Naive B cell (primary cell): ENCODE measurements at places on chromosomes 4 and X.
A peak's percentile ranks its signal among the peaks of the same experiment; 100 is the strongest.

- DNase-seq = no peak
These were observed 3.9 kb upstream of the UFSP2 start for GRCh38 chr4:185429660-185430059.

- no peak for DNase-seq
These were observed 29.2 kb downstream of the IGFBP7 start for GRCh38 chr4:57080781-57081650.

DNA sequence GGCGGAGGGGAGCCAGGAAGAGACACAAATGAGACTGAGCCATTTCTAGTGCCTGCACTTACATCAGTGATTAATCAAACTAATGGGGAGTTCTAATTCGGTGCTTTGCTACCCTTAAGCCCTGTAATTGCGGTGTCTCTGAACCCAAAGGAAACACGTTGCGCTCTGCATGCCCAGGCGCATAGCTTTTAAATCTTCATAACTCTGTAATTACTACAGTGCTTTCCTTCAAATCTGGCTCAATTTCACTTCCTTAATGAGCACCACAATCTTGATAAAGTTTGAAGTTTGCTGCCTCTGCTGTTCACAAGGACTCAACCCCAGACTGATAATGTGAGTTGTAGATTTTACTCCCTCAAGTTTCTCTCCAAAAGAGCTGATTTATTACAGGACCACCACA lies 5.7 kb upstream of the NHS start:
- DNase-seq = no peak

- DNase-seq = no peak
These were observed 16.3 kb downstream of the PJA1 start for GRCh38 chrX:69148946-69149345.

GRCh38 chr4:21726255-21726815 lies 222.2 kb downstream of the KCNIP4 start:
- no peak for DNase-seq

- DNase-seq = no peak
These were observed 140.5 kb downstream of the LRBA start for GRCh38 chr4:150874338-150875226.

DNA sequence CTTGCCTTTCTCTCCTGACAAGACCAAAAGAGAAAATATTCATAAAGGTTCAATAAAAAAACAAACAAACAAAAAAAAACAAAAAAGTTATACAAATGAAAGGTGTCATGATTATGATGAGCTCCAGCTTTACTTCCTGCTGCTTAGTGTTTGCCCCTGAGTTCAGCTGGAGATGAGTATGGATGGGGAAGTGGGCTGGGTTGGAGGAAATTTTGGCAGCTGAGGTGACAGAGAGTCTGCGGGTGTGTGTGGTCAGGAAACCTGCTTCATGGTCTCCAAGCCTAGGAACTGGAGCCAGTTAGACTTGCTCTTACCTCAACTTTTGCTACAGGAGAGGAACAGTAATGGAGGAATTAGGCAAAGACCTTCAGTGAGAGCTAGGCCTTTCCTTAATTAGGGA lies 4.3 kb upstream of the CYSLTR1 start:
- DNase-seq = no peak

- peak; percentile 43 for DNase-seq
These were observed 105.4 kb upstream of the TBC1D9 start for GRCh38 chr4:140861359-140862176.

DNA sequence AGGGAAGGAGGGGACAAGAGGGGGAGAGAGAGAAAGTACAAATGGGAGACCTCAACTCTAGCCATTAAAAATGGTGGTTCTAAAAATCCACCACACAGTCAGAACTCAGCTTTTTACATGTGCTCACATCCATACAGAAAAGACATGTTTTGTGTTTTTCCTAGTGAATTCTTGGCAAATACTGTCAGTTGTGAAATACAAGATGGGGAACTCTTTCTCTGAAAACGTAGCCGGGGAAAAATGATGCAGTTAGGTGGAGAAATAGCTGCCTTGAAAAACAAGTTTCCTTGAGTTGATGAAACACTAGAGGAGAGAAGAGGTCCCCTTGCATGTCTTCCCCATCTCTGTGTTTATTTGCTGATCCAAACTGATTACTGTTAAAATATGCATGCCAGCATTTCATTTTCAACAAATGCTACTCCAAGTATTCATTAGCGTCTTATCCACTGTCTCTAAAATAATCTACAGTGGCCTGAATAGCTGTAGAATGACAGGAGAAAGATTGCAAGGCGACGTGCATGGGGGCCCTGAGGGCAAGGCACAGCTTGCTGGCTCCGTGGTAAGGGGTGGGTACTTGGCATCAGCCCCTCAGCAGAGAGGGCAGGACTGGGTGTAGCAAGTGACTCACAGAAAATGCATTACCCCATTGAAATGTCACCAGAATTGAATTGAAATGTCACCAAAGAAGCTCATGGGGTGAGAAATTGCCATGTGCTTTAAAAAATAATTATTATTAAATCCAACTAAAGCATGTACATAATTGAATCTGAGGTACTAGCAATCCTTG lies 48.1 kb upstream of the TBL1X start:
- no peak for DNase-seq

DNA sequence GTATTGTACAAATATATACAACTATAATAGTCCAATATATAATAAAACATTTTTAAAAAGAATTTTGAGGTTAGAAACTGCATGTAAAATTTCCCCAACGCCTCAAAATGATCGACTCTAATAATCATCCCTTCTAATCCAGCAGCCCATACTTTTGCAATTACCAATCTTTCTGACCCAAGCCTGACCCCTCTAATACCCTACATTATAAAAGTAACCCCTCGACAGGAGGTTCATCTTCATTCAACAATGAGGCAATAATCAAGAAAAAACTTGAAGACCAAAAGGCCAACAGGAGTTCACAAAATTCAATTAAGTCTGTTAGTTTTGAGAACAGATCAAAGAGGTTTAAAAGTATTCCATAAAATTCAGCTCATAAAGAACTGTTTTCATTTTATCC lies 393.5 kb downstream of the GPM6A start:
- no peak for DNase-seq

- no peak for DNase-seq
These were observed 294.3 kb upstream of the IGFBP7 start for GRCh38 chr4:57404483-57404882.

DNA sequence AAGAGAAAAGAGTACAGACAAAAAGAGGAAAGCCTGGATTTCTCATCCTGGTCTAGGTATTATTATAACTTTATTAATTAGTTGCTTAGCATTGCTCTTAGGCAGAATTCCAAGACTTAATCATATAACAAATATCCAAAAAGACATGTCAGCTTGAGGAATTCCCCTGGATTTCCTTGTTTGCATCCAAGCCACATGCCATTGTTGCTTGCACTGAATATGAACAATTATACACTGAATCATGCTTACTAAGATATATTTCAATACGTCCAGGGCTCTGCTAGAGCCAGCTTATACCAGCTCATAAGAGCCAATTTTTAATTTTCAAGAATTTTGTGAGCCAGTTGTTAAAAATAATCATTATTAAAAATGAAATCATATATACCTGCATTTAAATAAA lies 5.5 kb upstream of the TLR10 start:
- DNase-seq = no peak

- no peak for DNase-seq
These were observed 210.9 kb upstream of the ATOH1 start for GRCh38 chr4:93617606-93618005.

- no peak for DNase-seq
These were observed 71.3 kb upstream of the ADGRG2 start for GRCh38 chrX:19193565-19193964.

GRCh38 chr4:177484613-177485021 lies 42.4 kb upstream of the AGA start:
- no peak for DNase-seq

GRCh38 chrX:154465601-154466000 lies 7.5 kb downstream of the PLXNA3 start:
- DNase-seq = no peak

DNA sequence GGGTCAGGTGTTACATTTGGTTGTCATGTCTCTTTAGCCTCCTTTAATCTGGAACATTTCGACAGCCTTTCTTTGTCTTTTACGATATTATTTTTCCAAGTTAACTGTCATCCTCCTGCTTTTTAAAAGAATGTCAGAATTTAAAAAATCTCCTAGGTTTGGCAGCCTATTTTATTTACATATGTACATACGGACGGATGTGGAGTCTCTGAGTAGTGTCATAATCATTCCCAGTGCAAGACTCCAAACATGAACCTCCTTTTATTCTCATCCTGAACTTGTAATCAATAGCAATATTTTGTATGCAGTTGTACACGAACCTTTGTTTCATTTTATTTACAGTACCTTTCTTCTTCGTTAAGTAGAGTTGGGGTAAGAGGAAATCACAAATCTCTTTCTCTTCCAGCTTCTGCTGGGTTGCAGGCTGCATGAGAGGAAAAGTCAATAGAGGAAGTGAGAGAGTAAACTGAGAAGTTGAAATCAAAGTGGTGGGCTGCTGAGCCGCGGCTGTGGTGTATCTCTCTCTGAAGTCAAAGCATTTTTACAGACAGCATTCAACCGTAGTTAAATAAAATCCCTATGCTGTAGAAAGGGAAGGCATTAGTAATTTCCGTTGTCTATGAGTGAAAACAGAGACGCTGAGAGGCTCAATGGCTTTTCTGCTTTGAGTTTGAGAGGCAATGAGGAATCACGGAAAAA lies 53.9 kb upstream of the RPS6KA3 start:
- peak; percentile 74 for DNase-seq

DNA sequence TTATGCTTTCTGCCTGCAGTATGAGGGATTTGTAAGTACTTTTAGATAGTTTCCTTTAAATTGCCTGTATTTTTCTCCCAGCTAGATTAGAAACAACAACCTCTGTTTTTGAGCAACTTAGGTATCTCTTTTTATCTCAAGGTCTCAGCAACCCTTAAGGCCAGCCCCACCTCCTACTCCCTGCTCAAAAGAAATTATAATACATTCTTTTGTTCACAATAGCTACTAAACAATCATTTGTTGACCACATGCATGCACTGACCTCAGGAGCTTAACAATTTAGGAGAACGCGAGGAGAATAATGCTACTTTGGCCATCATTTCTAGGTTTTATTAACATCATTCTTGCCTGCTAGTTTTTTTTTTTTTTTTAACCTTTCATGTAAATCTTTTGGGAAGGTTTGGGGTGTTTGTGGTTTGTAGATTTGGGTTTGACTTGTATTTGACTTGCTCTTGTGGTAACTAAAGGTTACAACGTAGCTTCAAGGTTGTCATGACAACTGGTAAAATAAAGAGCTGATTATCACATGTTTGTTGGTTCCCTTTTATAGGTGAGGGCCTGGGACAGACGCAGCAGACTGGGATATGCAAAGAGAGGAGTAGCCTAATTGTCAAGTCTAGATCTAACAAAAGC lies 145.4 kb upstream of the PLAC1 start:
- DNase-seq = no peak

DNA sequence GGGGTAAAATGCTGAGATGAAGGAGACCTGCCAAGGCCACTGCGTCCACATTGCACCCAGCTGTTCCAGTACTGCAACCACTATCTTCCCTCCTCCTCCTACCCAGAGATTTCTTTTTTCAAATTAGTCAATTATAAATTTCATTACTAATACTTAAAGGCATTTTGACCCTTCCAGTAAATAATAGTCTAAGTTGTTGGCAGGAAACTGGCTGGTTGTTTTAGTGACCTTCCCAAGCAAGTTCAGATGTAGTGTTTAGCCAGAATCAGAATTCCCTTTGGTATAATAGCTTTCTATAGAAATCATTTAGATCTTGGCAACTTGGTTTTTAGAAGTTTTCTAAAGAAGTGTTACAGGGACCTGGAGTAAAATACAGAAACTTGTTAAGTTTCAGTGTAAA lies 66.0 kb downstream of the AASDH start:
- DNase-seq = no peak

DNA sequence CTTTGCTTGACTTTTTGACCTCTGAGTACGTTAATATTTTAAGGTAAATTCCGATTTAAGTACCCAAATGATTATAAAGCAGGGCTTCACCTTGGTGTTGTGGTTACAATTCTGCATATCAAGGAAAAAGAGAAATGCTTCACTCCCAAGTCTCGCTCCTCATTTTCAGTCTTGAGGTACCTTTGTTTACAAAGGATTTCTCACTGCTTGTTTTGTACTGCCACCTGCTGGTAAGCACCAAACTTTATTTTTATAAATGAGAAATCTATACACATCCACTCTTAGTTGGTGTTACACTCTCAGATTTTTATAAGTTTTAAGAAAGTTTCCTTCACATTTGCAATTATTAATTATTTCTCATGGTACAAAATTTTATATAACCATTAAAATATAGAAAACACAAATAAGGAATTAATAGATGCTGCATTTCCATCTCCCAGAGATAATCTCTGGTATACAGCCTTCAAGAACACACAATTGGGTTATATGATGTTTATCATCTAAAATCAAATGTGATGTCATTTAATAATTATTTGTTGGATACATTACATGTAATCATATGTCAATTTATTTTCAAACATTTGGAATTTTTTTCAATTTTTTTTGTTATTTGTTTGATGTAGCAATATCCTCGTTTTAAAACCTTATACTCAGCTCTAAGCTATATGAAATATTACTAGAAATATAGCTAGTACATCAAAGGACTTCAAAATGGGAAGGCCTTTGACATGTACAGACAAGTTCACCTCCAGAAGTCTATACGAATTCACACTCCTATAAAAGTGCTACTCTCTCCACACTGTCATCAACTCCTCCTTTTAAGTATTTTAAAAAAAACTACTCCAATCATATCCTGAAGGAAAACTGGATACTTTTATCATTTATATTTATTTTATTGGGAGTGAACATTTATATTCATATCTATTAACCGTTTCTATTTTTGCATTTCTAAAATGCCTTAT lies 179.9 kb downstream of the KCNIP4 start:
- DNase-seq = no peak

GRCh38 chrX:149831473-149831872 lies 49.5 kb upstream of the MAGEA8 start:
- DNase-seq = no peak

DNA sequence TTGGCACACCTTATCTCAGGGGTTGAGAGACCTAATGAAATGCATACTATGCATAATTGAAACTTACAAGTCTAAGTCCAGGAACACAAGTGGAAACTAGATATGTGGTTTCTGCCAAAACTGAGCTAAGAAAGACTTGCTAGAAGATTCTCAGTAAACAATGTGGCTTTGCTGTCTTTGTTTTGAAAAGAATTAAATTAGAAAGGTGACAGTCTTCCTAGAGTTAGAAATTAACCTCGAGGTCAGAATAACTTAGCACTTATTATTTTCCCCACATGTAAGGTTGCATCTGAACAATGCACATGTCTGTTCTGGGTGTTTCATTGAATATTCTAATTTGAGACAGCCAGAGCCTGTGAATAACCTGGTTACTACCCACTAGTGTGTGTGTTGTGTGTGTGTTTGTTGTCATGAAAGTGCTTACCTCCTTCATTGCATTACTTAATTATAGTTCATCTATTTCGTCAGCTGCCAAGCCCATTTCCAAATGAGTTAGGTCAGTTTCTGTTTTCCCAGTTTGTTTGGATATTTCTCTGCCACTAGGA lies 1.5 kb downstream of the EREG start:
- DNase-seq = no peak
